CD4-positive, alpha-beta T cell treated with Interleukin-12 subunit alpha and Interleukin-12 subunit beta, for 1 hour (primary cell): ENCODE measurements at places on chromosomes 4 and X.

- DNase-seq: no peak
Observed at GRCh38 chr4:69071286-69071685, 25.0 kb upstream of the UGT2B7 start.

DNA sequence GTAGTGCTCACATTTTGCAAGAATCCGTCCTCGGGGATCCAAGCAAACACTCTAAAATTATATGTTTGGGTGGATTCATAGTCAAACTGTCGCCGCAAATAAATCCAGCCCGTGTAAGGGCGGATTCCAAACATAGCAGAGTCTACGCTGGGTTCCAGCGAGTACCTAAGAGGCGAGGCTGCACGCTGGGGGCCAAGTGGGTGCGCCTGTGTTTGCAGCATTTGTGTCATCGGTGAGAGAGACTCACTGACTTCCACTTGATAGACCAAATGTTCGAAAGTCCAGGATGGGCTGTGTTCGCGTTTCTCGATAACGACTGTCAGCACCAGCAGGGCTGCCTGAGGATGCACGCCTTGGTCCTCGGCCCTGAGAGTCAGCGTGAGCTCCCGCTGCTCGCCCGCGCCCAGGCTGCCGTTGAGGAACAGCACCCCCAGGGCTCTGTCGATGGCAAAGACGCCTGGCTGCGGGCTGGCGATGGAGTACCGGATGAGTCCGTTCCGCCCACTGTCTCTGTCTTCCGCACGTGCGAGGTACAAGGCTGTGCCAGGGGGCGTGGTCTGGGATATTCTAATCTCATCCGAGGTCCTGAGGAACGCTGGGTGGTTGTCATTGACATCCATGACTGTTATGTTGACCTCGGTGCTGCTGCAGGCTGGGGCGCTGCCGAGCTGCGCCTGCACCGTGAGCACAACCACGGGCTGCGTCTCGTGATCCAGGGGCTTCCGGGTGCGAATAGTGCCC is 158.7 kb downstream of the DCHS2 start:
- peak; percentile 47 for DNase-seq

GRCh38 chr4:188455062-188455752 is 316.0 kb downstream of the TRIML1 start:
- no peak for DNase-seq

DNA sequence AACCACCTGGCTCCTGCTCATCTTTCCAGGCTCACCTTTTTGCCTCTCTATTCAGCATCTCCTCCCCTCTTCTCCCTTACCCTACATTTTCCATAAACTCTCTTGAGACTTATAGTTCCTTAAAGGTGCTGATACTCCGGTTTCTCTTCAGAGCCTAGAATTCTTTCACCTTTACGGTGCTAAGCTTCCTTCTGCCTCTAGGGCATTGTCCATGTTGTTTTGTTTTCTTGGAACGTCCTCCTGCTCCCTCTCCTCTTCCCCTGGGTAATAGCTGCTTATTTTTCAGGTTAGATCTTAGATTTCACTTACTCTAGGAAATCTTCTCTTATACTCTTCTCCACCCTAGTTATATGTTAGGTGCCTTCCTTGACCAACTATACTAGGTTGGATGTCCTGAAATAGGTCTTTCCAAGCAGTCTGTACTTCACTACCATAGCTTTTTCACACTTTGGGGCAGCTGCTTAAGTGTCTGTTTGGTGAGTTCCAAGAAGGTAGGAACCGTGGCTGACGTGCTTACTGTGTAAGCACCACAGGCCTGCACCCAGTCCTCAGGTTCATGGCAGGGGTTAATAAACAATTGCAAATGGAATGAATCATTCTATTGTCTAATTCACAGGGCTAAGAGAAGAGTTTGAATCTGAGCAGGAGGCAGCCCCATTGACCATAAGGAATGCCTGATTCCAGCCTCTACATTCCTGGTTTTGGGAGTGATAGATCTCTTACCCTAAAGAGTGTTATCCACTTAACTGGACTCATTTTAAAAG is 227.5 kb downstream of the MGST2 start:
- DNase-seq: no peak

GRCh38 chr4:7663075-7663541 is 228.4 kb upstream of the PSAPL1 start:
- DNase-seq: no peak
